ENCODE measurements at places on chromosomes 12 and 14. TPM values are rescaled to one million over a fixed set of nuclear protein-coding genes. Genes with fewer than 3 reads are reported as not detected.

PRH2 gene
- not detected for total RNA-seq

ASB2 gene
- 0.16 TPM for total RNA-seq

C1QL4 gene
- not detected for total RNA-seq

BEST3 gene
- not detected for total RNA-seq

OR6C2 gene
- not detected for total RNA-seq

HOXC10 gene
- not detected for total RNA-seq

EFCAB11 gene
- total RNA-seq: 2.8 TPM

OR6C70 gene
- not detected for total RNA-seq
